ENCODE measurements at places on chromosomes 2 and 18.

- no peak for DNase-seq
Observed at GRCh38 chr2:190636361-190636760, 12.5 kb upstream of the NAB1 start.

DNA sequence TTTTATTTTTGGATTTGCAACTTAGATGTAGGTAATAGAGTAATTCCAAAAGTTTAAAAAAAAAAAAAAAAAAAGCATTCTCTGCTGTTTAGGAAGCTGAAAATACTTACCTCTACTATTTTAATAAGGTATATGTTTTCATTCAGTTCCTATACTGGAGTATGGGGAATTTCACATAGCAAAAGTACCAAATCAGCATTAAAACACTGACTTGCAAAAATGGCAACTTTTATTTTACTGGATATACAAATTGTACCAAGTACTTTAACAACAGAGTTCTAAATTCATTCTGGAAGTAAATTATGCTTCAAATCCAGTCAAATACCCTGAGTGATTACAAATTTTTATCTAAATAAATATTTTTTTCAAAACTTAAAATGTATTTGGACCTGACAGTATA, 76.7 kb downstream of the TCF4 start:
- no peak for DNase-seq

- DNase-seq: no peak
Observed at GRCh38 chr2:168255866-168256265, 8.5 kb upstream of the STK39 start.

GRCh38 chr2:219041252-219041651, at the start of gene CFAP65:
Gene CFAP65 (minus strand): TSS chr2:219041516. CDS start chr2:219039048, 2,468 bp downstream.
- DNase-seq: peak; percentile 21

DNA sequence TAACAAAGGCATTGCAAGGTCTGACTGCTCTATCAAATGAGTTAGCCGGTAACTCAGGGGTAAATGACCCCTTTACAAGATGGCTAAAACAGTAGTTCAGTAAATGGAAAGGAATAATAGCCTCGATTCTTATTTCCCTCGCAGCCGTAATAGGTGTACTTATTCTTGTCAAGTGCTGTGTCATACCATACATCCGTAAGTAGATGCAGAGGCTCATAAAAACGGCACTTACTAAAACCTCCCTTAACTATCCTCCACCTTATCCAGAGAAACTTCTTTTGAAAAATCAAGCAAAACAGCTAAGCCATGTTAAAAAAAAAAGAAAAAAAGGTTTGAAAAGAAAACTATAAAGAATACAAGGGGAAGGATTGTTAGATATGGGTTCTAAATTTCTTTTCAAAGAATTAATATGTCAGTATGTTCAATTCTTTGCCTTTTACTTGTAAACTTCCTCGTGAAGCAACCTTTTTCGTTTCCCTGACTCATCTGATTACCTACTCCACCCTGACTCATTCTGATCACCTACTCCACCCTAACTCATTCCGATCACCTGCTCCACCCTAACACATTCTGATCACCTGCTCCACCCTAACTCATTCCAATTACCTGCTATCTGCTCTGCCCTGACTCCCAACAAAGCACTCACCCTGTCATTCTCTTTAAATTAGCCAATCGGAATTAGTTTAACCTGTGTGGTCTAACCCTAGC, 127.5 kb downstream of the SPAG16 start:
- DNase-seq: no peak
